HFF-Myc (cell line): ENCODE measurements at places on chromosomes 12 and 14.

GRCh38 chr14:99889268-99889667, 96.1 kb downstream of the EML1 start:
- DNase-seq = no peak

- DNase-seq = peak; percentile 38
Measured at GRCh38 chr12:49331380-49332222, 5.4 kb downstream of the C1QL4 start.

DNA sequence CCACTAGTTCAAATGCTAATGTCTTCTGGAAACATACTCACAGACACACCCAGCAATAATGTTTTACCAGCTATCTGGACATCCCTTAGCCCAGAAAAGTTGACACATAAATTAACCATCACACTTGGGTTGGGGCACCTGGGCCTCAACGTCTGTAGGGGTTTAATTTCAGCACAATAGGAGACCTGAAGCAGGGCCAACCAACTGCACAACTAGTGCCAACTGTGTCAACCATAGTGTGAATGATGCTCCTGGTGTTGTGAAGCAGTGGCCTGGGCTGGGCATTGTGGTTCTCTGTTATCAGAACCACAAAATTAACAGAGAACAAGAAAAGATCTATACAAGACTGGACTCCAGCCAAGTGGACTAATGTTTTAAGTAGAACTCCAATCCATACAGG, 106.7 kb upstream of the PPM1H start:
- DNase-seq = no peak

DNA sequence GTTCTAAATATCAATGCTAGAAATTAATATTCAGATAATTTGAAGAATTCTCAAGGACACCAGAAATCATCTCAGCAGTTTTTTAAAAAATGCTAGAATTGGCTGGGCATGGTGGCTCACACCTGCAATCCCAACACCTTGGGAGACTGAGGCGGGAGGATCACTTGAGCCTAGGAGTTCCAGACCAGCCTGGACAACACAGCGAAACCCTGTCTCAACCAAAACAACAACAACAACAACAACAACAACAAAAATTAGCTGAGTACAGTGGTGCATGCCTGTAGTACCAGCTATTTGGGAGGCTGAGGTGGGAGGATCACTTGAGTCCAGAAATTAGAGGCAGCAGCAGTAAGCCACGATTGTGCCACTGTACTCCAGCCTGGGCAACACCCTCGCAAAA, 3.2 kb upstream of the MDP1 start:
- DNase-seq = no peak

DNA sequence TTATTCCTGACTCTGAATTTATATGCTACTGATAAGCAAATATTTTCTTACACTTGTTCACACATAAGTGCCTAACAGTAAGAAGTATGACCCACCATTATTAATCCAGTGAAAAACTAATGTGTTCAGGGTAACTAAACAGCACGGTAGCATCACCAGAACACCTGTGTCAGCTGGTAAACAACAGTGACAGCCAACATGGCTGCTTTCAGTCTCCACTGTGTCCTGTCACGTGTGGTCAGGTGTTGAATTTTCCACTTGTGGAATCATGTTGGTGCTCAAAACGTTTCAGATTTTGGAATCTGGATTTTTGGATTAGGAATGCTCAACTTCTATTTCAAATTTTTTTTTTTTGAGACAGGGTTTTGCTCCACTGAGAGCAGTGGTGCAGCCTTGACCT, 14.3 kb upstream of the ATP23 start:
- DNase-seq = no peak

DNA sequence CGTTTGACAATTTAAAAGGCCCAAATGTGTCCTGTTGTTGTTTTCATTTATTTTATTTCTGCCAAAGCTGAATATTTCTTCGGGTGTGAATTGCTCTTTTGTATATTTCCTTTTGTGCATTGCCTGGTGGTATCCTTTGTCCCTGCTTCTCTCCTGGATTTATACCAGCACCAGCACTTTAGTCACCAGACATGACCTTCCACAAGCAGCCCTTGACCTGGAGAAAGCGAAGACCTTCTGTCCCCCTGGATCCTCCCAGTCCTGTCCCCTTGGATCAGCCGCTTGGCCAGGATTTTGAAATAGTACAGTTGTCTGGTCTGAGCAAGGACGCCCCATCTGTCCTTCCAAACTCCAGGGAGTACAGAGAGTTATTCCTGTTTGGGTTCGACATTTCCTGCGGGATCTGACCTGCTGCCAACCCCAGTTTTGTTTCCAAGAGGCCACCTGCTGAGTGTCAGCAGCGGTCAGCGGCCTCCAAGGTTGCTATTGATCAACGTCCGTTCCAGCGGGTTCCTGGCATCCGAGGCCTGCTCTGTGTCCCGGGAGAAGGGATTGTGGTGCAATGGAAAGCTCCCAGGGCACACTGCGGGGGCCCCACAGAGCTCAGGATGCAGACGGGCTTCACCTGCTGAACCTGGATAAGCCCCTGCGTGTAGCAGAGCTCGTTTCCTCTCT, 45.1 kb upstream of the CHGA start:
- no peak for DNase-seq
